ENCODE measurements at places on chromosomes 7 and 10. TPM values are rescaled to one million over a fixed set of nuclear protein-coding genes. Genes with fewer than 3 reads are reported as not detected.

DNA sequence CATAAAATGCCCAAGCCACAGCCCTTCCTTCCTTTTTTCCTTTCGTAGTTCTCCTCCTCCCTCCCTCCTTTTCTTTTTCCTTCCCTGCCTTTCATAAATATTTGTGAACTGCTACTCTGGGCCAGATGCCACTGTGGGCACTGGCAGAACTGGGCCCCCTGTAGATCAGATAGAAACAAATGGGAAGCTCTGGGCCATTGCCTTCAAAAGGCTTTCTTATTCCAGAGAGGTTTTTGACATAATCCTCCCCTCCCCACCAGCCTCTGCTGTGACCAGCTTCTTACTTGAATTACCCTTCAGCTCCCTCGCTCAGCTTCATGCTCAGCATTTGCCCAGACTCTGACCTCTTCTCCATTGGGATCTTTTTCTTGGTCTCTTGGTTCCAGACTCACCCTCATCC, 886.8 kb downstream of the LRMDA start:
- no peak overlapping the region for H3K27ac ChIP-seq
- no peak for DNase-seq
- H3K4me1 ChIP-seq: no peaks in the 10 kb centered on the region
- H3K4me3 ChIP-seq: no peak overlapping the region
- no peaks in the 10 kb centered on the region for H3K36me3 ChIP-seq

DNA sequence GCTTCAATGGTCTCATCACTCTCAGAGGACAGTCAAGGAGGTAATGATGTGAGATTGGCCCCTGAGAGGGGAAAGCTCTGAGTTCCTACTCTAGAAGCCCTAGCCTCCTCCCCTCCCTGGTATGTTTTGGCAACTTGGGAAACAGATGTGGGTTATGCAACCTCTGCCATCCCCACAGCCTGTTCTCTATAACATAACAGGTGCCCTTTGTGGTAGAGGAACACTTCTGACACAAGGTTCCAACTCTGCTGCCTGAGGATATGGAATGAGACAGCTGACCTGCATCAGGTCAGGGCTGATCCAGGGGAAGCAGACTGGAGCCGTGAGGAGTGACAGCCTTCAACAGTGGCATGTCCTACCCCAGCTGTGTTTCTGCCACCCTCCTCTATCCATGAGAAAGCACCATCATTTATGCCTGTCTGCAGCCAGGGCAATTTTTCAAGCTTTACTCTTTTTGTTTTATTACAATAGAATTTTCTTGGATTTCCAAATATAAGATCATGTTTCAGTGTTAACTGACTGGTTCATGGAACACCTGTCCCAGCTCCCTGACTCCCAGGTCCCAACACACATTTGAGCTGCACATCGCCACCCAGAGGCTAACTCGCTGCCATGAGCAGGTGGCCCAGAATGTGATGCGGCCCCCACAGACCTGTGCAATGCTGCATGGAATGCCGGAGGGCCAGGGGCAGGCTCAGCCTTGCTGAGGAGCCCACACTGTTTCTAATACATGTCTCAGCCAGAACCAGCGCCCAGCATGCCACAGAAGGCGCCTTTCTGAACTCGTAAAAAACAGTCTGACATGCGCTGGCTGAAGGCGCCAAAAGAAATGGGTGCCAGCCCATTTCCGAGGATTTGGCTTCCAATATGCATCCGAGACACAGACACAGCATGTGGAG, 124.8 kb upstream of the CHST15 start:
- peaks cover 6% of the 10 kb centered on the region for H3K4me1 ChIP-seq
- no peak for DNase-seq
- no peak overlapping the region for H3K4me3 ChIP-seq
- no peaks in the 10 kb centered on the region for H3K36me3 ChIP-seq
- no peak overlapping the region for H3K27ac ChIP-seq

- no peaks in the 10 kb centered on the region for H3K27me3 ChIP-seq
- H3K36me3 ChIP-seq: no peaks in the 10 kb centered on the region
- H3K4me1 ChIP-seq: peaks cover 4% of the 10 kb centered on the region
- H3K4me3 ChIP-seq: no peak overlapping the region
Observed at GRCh38 chr7:30450240-30450982, 28.2 kb downstream of the NOD1 start.

DNA sequence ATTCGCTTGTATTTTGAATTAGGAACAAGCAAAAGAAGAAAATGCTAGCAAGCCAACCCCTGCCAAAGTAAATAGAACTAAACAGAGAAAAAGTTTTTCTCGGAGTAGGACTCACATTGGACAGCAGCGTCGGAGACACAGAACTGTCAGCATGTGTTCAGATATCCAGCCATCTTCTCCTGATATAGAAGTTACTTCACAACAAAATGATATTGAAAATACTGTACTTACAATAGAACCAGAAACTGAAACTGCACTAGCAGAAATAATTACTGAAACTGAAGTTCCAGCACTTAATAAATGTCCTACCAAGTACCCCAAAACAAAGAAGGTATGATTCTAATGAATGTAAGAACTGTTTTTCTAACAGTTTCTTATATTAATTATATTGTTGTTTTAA, 87.9 kb downstream of the KMT2E start:
- H3K36me3 ChIP-seq: peaks cover 2% of the 10 kb centered on the region
- H3K27ac ChIP-seq: no peak overlapping the region
- DNase-seq: no peak
- no peak overlapping the region for H3K4me3 ChIP-seq
- peaks cover 20% of the 10 kb centered on the region for H3K4me1 ChIP-seq

GRCh38 chr7:47536661-47537611, 45.0 kb downstream of the TNS3 start:
- no peak overlapping the region for H3K4me3 ChIP-seq
- DNase-seq: no peak

DNA sequence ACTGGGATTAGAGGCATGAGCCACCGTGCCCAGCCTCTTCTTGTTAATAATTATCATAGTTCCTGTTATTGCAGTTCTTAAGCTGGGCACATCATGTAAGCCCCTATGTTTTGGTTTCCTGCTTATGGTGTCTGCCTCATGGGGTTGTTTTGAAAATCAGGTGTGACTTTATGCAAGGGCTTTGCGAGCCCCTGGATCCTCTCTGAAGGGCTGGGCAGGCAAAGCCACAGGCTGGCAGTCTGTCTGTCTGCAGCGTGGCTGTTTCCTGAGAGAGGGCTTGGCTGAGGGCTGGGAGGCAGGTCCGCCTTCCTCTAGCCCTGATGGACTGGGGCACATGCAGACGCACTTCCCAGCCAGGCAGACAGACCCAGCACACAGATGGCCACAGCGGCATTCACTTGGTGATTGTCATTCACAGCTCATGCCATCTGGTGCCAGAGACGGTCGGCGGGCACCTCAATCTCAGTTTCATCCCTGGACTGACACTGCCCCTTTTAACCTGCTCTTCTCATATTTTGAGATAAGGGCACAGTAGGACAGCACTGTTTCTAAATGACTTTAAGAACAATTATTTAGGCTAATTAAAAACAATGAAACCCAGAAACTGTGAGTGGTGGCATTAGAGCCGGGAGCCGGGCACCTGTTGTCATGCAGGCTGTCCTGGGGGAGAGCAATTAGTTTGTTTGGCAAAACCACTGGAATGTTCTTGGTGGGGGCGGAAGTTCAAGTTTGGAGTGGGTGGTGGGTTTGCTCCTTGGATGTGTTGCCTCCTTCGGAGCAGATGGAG, 35.5 kb downstream of the RBM20 start:
- peaks cover 3% of the 10 kb centered on the region for H3K36me3 ChIP-seq
- H3K4me1 ChIP-seq: peaks cover 3% of the 10 kb centered on the region
- no peak for DNase-seq
- peaks cover 32% of the 10 kb centered on the region for H3K27me3 ChIP-seq

GRCh38 chr7:122803323-122803722, 82.9 kb downstream of the CADPS2 start:
- DNase-seq: no peak
- H3K4me3 ChIP-seq: no peak overlapping the region
- H3K27me3 ChIP-seq: no peaks in the 10 kb centered on the region
- H3K27ac ChIP-seq: no peak overlapping the region

DNA sequence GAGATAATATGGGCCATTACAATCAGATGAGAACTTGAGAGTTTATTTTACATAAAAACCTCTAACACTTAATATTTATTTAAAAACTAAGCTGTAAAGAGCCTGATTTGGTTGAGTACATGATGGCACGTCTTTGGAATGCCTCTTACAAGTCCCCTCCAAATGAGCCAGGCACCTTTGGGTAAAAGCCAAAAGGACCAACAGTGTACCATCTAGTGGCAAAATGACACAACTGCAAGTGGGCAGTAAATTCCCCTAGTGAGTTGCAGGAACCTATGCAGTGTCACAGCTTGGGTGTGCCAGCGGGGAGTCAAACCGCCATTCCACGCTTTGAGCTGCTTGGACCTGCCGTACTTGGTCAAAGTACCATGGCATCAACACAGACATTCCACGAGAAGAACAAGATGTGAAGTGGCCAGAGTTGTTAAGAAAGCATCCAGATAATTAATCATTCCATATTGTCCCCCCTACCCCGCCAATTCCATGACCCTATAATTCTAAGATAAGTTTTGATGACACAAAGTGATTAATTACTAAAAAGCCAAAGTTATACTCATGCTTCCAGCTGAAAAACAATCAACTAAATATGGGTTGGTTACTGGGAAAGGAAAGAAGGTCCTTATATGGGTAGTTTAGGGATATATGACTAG, 115.2 kb downstream of the SORBS1 start:
- no peaks in the 10 kb centered on the region for H3K36me3 ChIP-seq
- peaks cover 2% of the 10 kb centered on the region for H3K4me1 ChIP-seq
- H3K27ac ChIP-seq: no peak overlapping the region
- peaks cover 10% of the 10 kb centered on the region for H3K27me3 ChIP-seq

- DNase-seq: no peak
- H3K4me3 ChIP-seq: no peak overlapping the region
- peaks cover 3% of the 10 kb centered on the region for H3K36me3 ChIP-seq
- no peak overlapping the region for H3K27ac ChIP-seq
Observed at GRCh38 chr10:8171008-8171407, 116.5 kb downstream of the GATA3 start.

DNA sequence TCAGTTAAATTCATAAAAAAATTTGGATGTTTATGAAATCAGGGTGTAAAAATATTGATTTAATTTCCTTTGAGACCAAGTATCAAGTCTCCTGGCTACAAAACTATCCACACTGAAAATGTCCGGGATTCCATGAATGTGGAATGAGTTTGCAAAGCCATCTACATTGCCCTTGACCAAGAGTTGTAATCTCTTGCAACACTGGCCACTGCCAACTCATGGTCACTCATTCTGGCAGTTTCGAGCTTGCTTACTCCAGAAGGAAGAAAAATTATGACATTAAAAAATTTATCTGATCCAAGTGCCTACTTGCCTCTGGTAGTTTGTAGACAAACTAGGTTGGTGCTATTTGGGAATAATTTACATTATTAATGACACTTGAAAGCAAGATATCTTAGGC, 84.2 kb downstream of the NPY start:
- H3K4me3 ChIP-seq: no peak overlapping the region
- peaks cover 4% of the 10 kb centered on the region for H3K36me3 ChIP-seq
- peaks cover 42% of the 10 kb centered on the region for H3K27me3 ChIP-seq

GRCh38 chr10:21022821-21023220, 125.7 kb upstream of the NEBL start:
- no peaks in the 10 kb centered on the region for H3K4me1 ChIP-seq
- no peaks in the 10 kb centered on the region for H3K27me3 ChIP-seq
- H3K27ac ChIP-seq: no peak overlapping the region
- H3K4me3 ChIP-seq: no peak overlapping the region
- H3K36me3 ChIP-seq: no peaks in the 10 kb centered on the region

GRCh38 chr7:131400681-131401176, 73.1 kb downstream of the MKLN1 start:
- no peak overlapping the region for H3K4me3 ChIP-seq
- no peak overlapping the region for H3K27ac ChIP-seq
- H3K36me3 ChIP-seq: peaks cover 10% of the 10 kb centered on the region
- peaks cover 16% of the 10 kb centered on the region for H3K4me1 ChIP-seq
- H3K27me3 ChIP-seq: no peaks in the 10 kb centered on the region

DNA sequence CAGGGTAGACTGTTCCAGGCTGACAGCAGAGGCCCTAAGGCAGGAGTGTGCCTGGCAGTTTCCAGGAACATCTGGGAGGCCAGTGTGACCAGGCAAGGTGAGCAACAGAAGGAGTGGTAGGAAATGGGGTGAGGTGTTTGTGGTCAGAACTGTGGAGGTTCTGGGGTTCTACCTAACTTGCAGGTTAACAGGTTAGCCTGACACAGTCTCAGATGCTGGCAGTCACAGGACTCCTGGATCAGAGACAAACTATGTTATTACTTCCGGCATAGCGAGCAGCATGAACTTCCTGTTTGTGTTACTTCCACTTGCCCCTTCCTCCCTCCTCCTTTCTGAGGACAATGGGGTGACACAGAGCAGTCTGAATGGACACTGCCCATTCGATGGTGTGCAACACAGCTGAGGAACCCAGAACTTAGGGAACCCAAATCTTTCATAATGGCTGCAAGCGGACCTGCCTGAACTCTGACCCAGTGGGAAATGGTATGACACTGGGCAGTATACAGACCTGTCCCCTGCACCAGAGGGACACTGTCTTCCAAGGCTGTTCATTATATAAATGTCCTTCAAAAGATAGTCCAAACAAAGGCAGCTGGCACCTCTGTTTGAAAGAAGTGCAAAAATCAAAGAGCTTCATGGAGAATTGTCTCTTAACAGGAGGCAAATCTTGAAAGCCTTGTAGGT, 3.9 kb upstream of the SAR1A start:
- H3K4me3 ChIP-seq: peak overlapping the region; percentile 73
- peak overlapping the region; percentile 63 for H3K27ac ChIP-seq
- peaks cover 19% of the 10 kb centered on the region for H3K4me1 ChIP-seq
- no peak for DNase-seq
- no peaks in the 10 kb centered on the region for H3K36me3 ChIP-seq

- peak; percentile 35 for DNase-seq
- H3K27ac ChIP-seq: peak overlapping the region; percentile 100
- H3K4me3 ChIP-seq: peak overlapping the region; percentile 87
- H3K4me1 ChIP-seq: peaks cover 79% of the 10 kb centered on the region
Observed at GRCh38 chr10:110864662-110865140, 7.0 kb upstream of the PDCD4 start.

DNA sequence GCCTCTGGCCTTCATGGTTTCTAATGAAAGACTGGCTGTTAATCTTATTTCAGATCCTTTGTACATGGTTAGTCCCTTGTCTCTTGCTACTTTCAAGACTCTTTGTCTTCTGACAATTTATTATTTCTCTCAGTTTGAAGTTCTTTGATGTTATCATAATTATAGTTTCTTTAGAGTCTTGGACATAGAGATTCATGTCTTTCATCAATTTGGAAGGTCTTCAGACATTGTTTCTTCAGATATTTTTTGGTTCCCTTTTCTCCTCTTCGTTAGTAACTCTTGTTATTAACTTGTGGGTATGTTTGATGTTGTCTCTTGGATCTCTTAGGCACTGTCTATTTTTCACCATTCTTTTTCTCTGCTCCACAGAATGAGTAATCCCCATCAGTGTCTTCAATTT, 8.7 kb downstream of the ZNF37A start:
- no peak for DNase-seq
- no peaks in the 10 kb centered on the region for H3K4me1 ChIP-seq
- no peak overlapping the region for H3K27ac ChIP-seq
- peaks cover 17% of the 10 kb centered on the region for H3K36me3 ChIP-seq
- no peaks in the 10 kb centered on the region for H3K27me3 ChIP-seq

DKK1 gene
- total RNA-seq: not detected

MMRN2 gene
- total RNA-seq: 1.6 TPM

C10orf53 gene
- total RNA-seq: not detected

ATRNL1 gene
- total RNA-seq: not detected

INPP5F gene
- 11.9 TPM for total RNA-seq

All from T-helper 17 cell (primary cell).